ENCODE measurements at places on chromosomes 7 and 10. TPM values are rescaled to one million over a fixed set of nuclear protein-coding genes. Genes with fewer than 3 reads are reported as not detected.
A peak's percentile ranks its signal among the peaks of the same experiment; 100 is the strongest.

- no peak for DNase-seq
These were observed 18.0 kb upstream of the MTURN start for GRCh38 chr7:30116771-30117170.

ANKRD61 gene
- polyA plus RNA-seq, result 0.40 TPM

GRCh38 chr7:19775578-19775977 is 2.2 kb upstream of the TMEM196 start:
- DNase-seq, result no peak

GRCh38 chr7:44257618-44258422 is 57.0 kb downstream of the YKT6 start:
- peak; percentile 35 for DNase-seq

KLF14 gene
- polyA plus RNA-seq, result 0.84 TPM

DNA sequence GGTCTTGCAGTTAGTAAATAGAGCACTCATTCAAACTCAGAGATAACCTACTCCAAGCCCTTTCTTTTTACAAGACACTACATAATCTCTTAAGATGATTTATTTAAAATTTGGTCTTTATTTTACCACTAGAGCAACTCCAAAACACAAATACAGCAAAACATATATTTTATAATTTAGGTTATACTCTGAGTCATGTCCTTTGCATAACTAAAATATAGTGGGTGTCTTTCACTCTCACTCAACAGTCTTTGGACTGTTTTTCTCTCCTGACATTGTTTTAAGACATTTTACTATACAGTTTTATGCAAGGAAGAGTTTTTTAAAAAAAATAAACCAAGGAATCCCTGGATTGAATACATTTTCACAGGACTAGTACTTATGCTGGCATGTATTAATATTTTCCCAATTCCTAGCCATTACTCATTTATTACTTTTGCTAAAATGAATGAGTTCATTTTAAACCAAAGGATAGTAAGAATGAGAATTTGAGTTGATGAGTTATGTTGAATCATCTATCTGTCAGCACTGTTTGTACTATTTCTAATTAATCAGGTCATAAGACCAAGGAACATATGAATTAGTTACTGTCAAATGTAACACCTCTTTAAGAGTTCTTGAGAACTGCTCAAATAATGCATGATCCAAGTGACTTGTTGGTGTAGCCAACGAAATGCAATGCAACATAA is 303.1 kb upstream of the FZD1 start:
- DNase-seq, result no peak

DNA sequence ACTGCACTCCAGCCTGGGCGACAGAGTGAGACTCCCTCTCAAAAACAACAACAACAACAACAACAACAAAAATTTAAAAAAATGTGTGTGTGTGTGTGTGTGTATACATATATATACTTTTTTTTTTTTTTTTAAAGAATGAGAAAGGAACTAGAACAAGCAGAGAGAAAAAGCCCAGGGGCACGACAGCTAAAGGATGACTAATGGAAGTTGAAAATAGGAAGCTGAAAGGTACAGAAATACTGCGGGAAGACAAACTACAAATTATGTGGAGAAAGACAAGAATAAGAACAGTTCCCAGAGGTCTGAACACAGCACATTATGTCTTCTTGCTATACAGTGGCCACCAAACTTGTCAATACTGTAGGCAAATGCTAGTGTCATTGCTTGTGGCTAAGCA is 141.9 kb upstream of the PRSS1 start:
- DNase-seq, result no peak

GRCh38 chr10:89515031-89515841 is 20.2 kb downstream of the SLC16A12 start:
- DNase-seq, result no peak

UNCX gene
- polyA plus RNA-seq, result 10.7 TPM

C10orf90 gene
- polyA plus RNA-seq, result 0.39 TPM

NEUROG3 gene
- not detected for polyA plus RNA-seq

DNA sequence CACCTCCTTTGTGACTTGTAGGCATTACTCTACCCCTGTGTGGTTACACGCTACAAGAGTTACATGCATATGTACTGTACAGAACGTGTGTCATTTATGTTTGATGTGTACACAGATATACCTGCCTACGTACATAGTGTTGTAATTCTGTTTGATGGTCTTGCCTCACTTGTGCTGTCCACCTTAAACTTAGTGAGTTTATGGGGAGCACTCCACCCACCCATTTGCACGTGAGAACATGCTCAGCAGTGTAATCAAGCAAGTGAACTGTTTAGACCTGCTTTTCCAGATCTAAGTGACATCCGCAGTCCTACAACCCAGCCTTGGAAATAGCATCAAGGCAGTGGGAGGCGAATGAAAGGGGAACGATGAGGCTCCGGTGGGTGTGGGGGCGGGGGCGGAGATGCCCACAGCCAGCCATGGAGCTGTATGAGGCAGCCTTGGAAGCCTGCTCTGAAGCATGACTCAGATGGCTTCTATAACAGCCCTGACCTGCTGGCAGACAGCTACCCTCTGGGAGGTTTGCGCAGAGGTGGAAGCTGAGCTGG is 52.1 kb downstream of the SUFU start:
- no peak for DNase-seq

GRCh38 chr7:137418841-137419240 is 75.3 kb upstream of the PTN start:
- DNase-seq, result no peak

DNA sequence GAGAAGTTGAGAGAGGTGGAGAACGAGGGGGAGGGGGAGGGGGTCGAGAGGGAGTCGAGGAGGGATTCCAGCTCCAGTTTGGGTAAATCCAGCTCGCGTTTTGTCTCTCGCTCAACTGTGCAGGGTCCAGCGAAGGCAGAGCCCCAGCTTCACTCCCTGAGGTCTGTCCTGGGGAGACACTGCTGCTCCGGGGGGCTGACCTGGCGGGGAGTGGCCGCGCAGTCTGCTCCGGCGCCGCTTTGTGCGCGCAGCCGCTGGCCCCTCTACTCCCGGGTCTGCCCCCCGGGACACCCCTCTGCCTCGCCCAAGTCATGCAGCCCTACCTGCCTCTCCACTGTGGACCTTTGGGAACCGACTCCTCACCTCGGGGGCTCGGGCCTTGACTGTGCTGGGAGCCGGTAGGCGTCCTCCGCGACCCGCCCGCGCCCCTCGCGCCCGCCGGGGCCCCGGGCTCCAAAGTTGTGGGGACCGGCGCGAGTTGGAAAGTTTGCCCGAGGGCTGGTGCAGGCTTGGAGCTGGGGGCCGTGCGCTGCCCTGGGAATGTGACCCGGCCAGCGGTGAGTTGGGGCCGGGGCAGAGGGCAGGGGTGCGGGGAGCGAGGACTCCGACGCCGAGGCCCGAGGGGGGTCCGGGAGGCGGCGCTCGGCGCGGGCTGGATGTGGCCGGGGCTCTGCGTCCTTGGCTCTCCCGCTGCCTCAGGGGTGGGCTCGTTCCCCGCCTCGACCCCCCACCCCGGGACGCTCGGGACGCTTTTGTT is at the start of gene TET1:
Gene TET1 (plus strand): TSS at position 152 of the 757 bp plus-strand sequence. CDS start 12,002 bp downstream, outside the sequence.
- DNase-seq, result peak; percentile 63

DNA sequence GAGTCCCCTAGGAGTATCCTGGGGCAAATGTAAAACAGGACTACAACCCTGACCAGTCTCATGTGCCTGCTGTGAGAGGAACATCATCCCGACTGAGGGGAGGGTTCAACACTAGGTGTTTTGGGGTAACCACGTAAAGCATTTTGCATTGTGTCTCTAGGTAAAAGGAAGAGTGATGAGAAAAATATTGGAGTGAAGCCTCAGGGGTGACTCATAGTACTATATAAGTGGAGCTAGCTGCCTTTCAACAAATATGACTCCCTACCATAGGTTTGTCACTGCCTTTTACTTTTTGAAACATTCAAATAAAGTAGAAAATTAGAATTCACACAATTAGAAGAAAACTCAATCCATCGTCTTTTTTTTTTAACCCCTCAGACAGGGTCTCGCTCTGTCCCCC is 2.6 kb upstream of the CAMK2G start:
- no peak for DNase-seq

DNA sequence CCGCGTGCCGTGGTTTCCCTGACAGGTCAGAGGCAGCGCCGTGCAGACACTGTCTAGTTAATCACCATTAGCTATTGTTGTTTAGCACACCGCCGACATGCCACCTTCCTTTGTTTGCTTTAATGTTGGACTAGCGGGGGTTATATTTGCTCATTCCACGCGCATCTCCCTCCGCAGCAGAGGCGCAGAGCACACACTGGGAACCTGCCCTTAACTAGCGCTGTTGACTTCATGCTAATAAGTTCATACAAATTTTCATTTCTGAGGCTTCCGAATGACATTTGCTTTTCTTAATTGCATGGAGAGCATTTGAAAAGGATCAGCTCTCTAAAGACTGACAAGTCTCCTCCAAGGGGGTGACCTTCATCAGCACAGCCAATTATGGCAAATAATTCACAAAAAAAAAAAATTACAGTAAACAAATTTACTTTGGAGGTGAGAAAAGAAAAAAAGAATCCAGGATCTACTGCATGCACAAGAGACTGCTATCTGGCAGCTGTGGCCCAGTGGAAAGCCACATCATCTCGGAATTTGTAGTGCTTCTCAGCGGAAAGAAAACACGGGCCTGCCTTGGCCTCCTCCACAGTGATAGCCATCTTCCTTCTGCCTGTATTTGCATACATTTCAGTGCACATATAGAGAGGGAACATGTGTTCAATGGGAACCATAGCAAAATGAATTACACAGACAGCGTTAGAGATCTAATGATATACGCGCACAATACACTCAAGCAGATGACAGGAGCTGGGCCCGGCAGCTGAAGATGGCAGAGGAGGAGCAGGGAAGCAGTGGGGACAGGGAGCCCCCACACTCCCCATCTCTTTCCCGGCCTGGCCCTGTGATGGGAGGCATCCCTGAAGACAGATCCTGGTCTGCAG is 94.2 kb downstream of the EBF3 start:
- DNase-seq, result no peak

DNA sequence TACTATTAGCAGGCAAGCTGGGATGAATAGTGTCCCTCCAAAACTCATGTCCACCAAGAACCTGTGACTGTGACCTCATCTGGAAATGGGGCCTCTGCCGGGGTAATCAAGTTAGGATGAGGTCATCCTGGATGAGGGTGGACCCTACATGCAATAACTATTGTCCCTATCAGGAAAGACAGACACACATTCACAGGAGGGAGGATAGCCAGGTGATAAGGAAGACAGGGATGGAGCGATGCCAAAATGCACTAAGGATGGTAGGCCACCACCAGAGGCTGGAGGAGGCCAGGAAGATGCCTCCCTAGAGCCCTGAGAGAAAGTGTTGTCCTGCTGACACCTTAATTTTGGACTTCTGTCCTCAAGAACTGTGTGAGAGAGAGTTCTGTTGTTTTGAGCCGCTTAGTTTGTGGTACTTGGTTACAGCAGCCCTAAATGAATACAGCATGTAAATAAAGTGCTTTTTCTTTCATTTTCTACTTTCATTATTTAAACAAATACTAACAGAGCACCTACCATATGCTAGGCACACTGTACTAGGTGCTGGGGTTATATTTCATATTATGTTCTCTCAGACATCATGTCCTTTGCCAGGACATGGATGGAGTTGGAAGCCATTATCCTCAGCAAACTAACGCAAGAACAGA is 111.9 kb downstream of the USP6NL start:
- no peak for DNase-seq

- DNase-seq, result no peak
These were observed 220.8 kb downstream of the LRMDA start for GRCh38 chr10:75652146-75652740.

HOXA7 gene
- 33.9 TPM for polyA plus RNA-seq

GRCh38 chr10:118062798-118063238 is 16.1 kb upstream of the RAB11FIP2 start:
- no peak for DNase-seq

- no peak for DNase-seq
These were observed 5.7 kb downstream of the HECTD2 start for GRCh38 chr10:91415816-91416215.

DNA sequence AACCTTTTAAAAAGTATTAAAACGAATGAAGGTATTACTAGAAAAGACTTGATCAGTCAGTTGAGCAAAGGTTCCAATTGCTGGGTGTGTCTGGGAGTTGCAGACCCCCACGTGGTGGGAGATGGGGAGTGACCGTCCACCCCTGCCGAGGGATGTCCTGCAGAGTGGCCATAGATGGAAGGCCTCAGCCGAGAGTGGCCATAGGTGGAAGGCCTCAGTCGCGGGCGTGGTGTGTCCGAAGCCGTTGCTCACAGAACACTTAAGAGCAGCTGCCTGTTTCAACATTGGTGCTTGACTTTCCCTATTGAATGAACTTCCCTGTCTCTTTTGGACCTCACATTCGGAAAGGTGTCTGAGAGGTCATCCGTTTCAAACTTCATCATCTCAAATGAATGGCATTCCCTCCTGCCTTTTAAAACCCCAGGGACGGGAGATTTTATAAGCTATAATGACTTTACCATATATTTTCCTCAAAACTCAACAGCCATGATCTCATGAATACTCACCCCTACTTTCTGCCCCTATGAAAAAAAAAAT is 69.4 kb downstream of the CAMK1D start:
- DNase-seq, result no peak

DNA sequence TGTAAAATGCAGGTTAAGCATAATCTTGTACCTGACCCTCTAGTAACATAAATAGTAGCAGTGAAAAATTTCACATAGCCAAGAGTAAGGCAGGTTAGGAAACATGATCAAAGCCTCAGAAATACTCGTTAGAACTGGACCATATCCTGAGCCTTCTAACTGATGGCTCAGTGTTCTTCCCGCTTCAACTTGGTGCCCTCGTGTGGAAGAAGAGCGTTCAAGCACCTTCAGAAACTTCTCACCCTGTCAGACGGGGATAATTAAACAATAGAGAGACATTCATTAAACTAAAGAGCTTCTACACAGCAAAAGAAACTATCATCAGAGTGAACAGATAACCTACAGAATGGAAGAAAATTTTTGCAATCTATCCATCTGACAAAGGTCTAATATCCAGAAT is 124.5 kb downstream of the MYOF start:
- no peak for DNase-seq

- DNase-seq, result no peak
These were observed 287.8 kb downstream of the PHF14 start for GRCh38 chr7:11261470-11261869.

DNA sequence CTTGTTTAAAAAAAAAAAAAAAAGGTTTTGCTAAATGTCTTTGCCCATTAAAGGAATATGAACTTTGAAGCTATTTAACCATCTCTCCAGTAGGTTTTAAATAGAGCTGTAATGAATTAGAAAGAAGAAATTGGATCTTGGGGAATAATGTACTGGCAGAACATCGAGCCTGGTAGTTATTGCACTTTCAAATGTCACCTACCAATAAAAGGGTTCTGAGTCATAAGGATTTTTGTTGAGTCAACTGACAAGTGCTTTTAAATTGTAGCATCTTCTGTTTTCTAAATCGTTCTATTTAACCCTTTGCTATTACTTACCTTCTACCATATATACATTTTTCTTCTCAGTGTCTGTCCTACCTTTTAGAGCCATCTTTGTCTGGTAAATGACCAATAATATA is 10.7 kb downstream of the CUTC start:
- DNase-seq, result no peak

DNA sequence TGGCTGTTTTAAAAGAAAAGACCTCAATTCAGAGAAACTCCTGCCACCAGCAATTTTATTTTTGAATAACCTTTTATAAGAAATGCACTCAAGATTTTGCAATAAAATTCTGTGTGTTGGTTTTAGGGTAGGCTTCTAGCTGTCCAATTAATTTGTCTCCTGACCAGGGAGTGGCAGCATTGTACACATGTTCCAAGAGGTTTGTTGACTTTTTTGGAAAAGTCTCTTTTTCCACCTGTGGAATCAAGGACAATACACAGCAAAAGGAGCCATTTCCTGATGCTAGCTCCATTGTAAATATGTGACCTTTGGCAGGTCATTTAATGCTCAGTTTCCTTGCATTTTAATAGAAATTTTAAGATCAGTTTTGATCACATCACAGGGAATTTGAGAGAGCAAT is 1.8 kb downstream of the GIMAP5 start:
- DNase-seq, result no peak
